Activated naive CD8-positive, alpha-beta T cell treated with anti-CD3 and anti-CD28 coated beads, Interleukin-2, amount 50 U/mL, for 24 hours (primary cell): ENCODE measurements at places on chromosomes 7 and 10.

- H3K4me3 ChIP-seq, result no peak overlapping the region
- no peaks in the 10 kb centered on the region for H3K27me3 ChIP-seq
- H3K36me3 ChIP-seq, result no peaks in the 10 kb centered on the region
- no peak for DNase-seq
- no peaks in the 10 kb centered on the region for H3K4me1 ChIP-seq
Observed at GRCh38 chr7:151616443-151617213, 96.9 kb upstream of the RHEB start.

DNA sequence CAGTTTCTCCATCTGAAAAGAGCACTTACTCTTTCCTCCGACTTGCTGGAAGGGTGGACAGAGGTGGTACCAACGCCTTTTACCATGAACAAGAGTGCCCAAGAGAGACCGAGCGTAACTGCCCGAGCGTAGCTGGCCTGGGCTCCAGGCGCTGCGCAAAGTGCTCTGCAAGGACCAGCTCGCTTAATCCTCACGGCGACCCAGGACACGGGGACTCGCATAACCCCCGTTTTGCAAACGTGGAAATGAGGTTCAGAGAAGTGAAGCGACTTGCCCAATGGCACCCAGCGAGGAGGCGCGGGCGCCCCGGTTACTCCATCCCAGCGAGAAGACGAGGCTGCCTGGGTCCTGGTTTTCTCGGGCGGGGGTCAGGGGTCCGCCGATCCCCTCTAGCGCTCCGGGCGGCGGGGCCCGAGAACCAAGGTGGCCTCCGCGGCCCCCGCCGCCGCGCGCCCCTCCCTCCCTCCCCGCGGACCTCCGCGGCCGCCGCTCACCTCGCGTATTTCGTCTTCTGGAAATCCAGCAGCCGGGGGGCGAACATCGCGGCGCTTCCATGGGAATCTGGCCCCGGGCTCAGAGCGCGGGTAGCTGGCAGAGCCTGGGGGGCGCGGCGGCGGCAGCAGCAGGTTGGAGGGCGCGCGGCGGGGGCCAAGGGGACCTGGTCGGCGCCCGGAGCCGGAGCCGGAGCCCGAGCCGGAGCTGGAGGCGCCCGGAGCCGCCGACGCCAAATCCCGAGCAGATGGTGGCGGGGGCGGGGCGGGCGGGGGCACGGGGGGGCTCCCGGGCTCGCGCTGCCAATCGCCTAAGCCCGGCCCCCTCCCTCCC lies at the start of gene MMD2:
Gene MMD2, minus strand, starts transcription at position 711 of the 825 bp plus-strand sequence. Its CDS starts 170 bp downstream, at position 541.
- no peaks in the 10 kb centered on the region for H3K36me3 ChIP-seq
- peak within 1 kb of the TSS; percentile 45 for H3K4me3 ChIP-seq
- DNase-seq, result no peak
- peaks cover 39% of the 10 kb centered on the region for H3K27me3 ChIP-seq
- H3K27ac ChIP-seq, result no peak within 1 kb of the TSS

DNA sequence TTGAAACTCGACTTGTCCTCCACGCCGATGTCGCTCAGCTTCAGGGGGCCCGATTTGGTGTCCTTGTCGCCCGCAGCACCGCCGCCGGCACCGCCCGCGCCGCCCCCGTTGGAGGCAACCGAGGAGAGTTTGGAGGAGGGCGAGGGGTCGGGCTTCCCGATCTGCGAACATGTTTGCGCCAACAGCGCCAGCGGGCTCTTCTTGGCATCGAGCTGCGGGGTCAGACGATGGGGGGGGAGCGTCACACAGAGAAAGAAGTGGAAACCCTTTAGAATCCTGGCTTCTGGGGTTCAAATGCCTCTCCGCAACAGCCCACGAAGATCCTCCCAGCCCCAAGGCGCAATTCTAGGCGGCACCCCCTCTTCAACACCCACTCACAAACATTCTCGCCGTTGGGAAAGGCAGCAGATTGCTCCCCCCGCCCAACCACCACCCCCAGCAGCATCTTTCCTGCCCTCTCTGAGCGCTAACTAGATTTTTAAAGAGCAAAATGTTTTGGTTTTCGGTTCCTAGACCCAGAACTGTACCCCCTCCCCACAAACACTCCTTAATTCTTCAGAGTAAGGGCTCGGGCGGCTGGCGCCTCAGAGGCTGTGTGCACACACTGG lies 1.3 kb downstream of the ZNF503 start:
- H3K4me1 ChIP-seq, result peaks cover 26% of the 10 kb centered on the region
- no peak for DNase-seq

DNA sequence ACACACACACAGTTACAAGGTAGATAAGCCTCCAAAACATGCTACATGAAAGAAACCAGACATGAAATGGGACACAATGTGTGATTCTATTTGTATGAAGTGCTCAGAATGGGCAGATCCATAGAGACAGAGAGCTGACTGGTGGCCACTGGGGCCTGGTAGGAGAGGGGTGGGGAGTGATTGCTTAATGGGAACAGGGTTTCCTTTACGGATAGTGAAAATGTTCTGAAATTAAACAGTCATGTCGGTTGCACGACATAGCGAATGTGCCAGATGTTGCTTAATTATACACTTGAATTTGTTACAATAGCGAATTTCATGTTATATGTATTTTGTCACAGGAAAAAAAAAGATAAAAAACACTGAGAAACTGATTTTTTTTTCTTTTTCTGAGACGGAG lies 122.3 kb downstream of the SPDYE5 start:
- H3K4me3 ChIP-seq, result no peak overlapping the region
- no peaks in the 10 kb centered on the region for H3K27me3 ChIP-seq
- peaks cover 26% of the 10 kb centered on the region for H3K4me1 ChIP-seq
- no peaks in the 10 kb centered on the region for H3K36me3 ChIP-seq

- H3K36me3 ChIP-seq, result no peaks in the 10 kb centered on the region
- H3K27me3 ChIP-seq, result no peaks in the 10 kb centered on the region
- H3K27ac ChIP-seq, result no peak overlapping the region
- no peak overlapping the region for H3K4me3 ChIP-seq
Observed at GRCh38 chr7:124354201-124354600, 321.3 kb upstream of the TMEM229A start.

GRCh38 chr10:113922787-113923570 lies 68.5 kb downstream of the NHLRC2 start:
- peaks cover 4% of the 10 kb centered on the region for H3K36me3 ChIP-seq
- no peaks in the 10 kb centered on the region for H3K4me1 ChIP-seq
- no peak overlapping the region for H3K27ac ChIP-seq
- DNase-seq, result no peak
- peaks cover 8% of the 10 kb centered on the region for H3K27me3 ChIP-seq
- H3K4me3 ChIP-seq, result no peak overlapping the region

- peak overlapping the region; percentile 83 for H3K27ac ChIP-seq
- DNase-seq, result no peak
- peak overlapping the region; percentile 65 for H3K4me3 ChIP-seq
Observed at GRCh38 chr10:110067960-110068770, 60.4 kb downstream of the ADD3 start.

GRCh38 chr7:100152404-100152803 lies 3.7 kb downstream of the LAMTOR4 start:
- peaks cover 33% of the 10 kb centered on the region for H3K36me3 ChIP-seq
- peaks cover 1% of the 10 kb centered on the region for H3K27me3 ChIP-seq
- H3K4me3 ChIP-seq, result peak overlapping the region; percentile 20
- DNase-seq, result no peak
- H3K27ac ChIP-seq, result peak overlapping the region; percentile 71

DNA sequence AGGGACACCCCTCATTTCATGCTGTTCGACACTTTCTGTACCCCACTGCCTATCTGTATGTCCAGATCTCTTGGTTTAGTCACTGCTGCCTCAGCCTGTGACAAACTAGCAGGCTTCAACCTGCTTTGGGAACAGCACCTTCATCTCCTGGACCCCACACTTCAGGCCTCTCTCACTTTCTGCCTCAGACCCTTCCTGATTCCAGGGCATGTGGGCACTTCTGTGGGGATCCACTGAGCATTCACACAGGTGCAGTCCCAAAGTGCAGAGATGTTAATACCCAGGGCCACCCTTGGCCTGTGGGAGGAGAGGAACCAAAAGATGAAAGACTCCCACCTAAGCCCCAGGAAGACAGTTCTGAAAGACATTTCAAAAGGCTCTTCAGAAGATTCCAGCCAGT lies 29.4 kb upstream of the C10orf71 start:
- no peak overlapping the region for H3K27ac ChIP-seq
- H3K27me3 ChIP-seq, result no peaks in the 10 kb centered on the region
- H3K4me1 ChIP-seq, result peaks cover 16% of the 10 kb centered on the region
- no peak for DNase-seq
- peaks cover 6% of the 10 kb centered on the region for H3K36me3 ChIP-seq

- no peaks in the 10 kb centered on the region for H3K27me3 ChIP-seq
- DNase-seq, result no peak
- peak overlapping the region; percentile 55 for H3K27ac ChIP-seq
- H3K36me3 ChIP-seq, result peaks cover 55% of the 10 kb centered on the region
- H3K4me1 ChIP-seq, result peaks cover 49% of the 10 kb centered on the region
- H3K4me3 ChIP-seq, result no peak overlapping the region
Observed at GRCh38 chr7:92671505-92672169, 81.4 kb upstream of the FAM133B start.

- H3K27me3 ChIP-seq, result peaks cover 19% of the 10 kb centered on the region
- H3K27ac ChIP-seq, result no peak overlapping the region
- H3K4me3 ChIP-seq, result no peak overlapping the region
- H3K36me3 ChIP-seq, result no peaks in the 10 kb centered on the region
- no peak for DNase-seq
- no peaks in the 10 kb centered on the region for H3K4me1 ChIP-seq
Observed at GRCh38 chr7:39392151-39392550, 174.1 kb upstream of the YAE1 start.

- peaks cover 7% of the 10 kb centered on the region for H3K27me3 ChIP-seq
- DNase-seq, result no peak
- H3K27ac ChIP-seq, result no peak overlapping the region
- peaks cover 12% of the 10 kb centered on the region for H3K4me1 ChIP-seq
- no peaks in the 10 kb centered on the region for H3K36me3 ChIP-seq
Observed at GRCh38 chr10:124037784-124038183, 55.6 kb downstream of the CHST15 start.

- no peak for DNase-seq
- H3K27me3 ChIP-seq, result peaks cover 55% of the 10 kb centered on the region
- peak overlapping the region; percentile 65 for H3K4me3 ChIP-seq
- peaks cover 17% of the 10 kb centered on the region for H3K4me1 ChIP-seq
- H3K27ac ChIP-seq, result no peak overlapping the region
- H3K36me3 ChIP-seq, result peaks cover 2% of the 10 kb centered on the region
Observed at GRCh38 chr10:111077479-111077784, 603 bp downstream of the ADRA2A start.

GRCh38 chr10:120770496-120770895 lies 80.7 kb upstream of the WDR11 start:
- no peak overlapping the region for H3K4me3 ChIP-seq
- H3K27me3 ChIP-seq, result no peaks in the 10 kb centered on the region
- H3K4me1 ChIP-seq, result no peaks in the 10 kb centered on the region
- no peak for DNase-seq
- no peak overlapping the region for H3K27ac ChIP-seq

DNA sequence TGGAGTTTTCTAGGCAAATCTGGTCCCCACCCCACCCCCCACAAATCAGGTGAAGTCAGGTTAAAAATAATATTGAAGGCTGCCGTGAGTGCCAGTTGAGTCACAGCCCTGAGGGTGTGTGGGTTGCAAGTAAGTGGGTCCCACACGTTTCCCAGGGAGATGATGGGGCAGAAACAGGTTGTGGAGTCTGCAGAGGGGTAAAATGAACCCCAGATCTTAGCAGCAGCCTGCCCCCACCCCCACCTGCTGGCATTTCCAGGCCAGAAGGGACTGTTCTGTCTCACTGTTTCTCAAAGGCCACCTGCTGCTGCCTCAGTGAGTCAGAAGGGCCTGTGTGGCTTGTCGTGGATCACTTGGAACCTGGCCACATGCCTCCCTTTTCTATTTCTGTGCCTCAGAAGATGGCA lies 59.8 kb upstream of the SMNDC1 start:
- peak overlapping the region; percentile 95 for H3K27ac ChIP-seq
- peaks cover 89% of the 10 kb centered on the region for H3K4me1 ChIP-seq
- DNase-seq, result peak; percentile 71
- no peaks in the 10 kb centered on the region for H3K27me3 ChIP-seq
- H3K4me3 ChIP-seq, result peak overlapping the region; percentile 60

DNA sequence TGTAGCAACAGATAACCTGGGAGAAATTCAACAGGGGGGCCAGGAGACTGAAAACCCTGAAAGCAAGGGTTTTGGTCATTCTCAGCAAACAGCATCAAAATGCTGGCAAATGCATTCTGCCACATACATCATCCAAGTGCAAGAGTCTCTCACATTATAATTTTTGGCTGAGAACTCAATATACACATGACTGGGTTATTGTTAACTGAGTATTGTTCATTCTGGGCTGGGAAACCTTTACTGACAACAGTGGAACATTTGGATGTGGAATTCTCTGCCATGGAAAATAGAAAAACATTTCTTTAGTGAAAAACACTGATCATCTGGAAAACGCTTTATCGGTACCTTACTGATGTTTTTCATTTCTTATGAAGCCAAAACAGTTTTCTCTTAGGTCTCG lies 73.1 kb upstream of the MET start:
- H3K27ac ChIP-seq, result no peak overlapping the region
- DNase-seq, result no peak
- no peaks in the 10 kb centered on the region for H3K36me3 ChIP-seq
- peaks cover 11% of the 10 kb centered on the region for H3K4me1 ChIP-seq

DNA sequence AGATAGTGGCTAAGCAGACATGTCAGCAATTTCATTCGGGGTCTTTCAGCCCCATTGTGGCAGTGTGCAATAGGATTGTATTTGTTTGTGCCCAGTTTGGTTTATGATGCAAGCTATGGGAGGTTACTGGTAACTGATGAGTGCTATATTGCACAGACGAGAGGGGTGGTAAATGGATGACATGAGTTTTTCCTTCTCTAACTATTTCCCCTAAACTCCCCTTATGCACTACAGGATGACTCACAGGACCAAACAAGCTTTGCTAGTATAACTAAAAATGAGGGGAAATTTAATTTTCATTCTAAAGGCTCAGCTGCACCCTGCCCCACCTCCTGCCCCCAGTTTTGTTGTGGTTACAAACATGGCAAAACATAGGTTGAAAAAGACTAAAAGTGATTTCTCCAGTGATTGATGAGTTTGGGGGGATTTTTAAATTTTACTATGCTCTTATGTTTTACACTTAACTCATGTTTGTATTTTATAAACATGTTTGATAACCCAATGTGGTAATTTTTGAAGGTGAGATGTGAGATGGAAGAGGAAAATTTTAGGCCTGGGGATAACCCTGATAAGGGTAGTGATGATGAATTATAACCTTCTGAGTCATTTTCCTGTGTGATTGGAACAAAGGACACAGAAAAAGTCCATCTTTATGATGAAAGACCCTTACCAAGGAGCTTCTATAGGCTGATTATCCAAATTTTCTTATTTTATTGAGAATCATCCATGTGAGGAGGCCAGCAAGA lies 60.8 kb upstream of the NAMPT start:
- peak overlapping the region; percentile 99 for H3K27ac ChIP-seq
- H3K4me3 ChIP-seq, result peak overlapping the region; percentile 72
- H3K4me1 ChIP-seq, result peaks cover 59% of the 10 kb centered on the region
- peaks cover 68% of the 10 kb centered on the region for H3K36me3 ChIP-seq
- no peaks in the 10 kb centered on the region for H3K27me3 ChIP-seq

- H3K36me3 ChIP-seq, result no peaks in the 10 kb centered on the region
- no peak for DNase-seq
- H3K4me3 ChIP-seq, result no peak overlapping the region
- H3K27me3 ChIP-seq, result no peaks in the 10 kb centered on the region
- peaks cover 12% of the 10 kb centered on the region for H3K4me1 ChIP-seq
- H3K27ac ChIP-seq, result no peak overlapping the region
Observed at GRCh38 chr10:128191847-128192246, 65.6 kb upstream of the MKI67 start.

- no peaks in the 10 kb centered on the region for H3K36me3 ChIP-seq
- no peaks in the 10 kb centered on the region for H3K4me1 ChIP-seq
- no peak for DNase-seq
- H3K27ac ChIP-seq, result no peak overlapping the region
Observed at GRCh38 chr10:15572531-15573045, 147.1 kb downstream of the ITGA8 start.
